Activated CD8-positive, alpha-beta memory T cell treated with anti-CD3 and anti-CD28 coated beads, Interleukin-2, amount 50 U/mL, for 48 hours (primary cell): ENCODE measurements at places on chromosomes 1 and 21.
A peak's percentile ranks its signal among the peaks of the same experiment; 100 is the strongest.

GRCh38 chr1:210751911-210752310 lies 382.0 kb downstream of the KCNH1 start:
- DNase-seq, result no peak

- peak; percentile 65 for DNase-seq
Observed at GRCh38 chr1:234962340-234962989, 166.2 kb downstream of the TOMM20 start.

DNA sequence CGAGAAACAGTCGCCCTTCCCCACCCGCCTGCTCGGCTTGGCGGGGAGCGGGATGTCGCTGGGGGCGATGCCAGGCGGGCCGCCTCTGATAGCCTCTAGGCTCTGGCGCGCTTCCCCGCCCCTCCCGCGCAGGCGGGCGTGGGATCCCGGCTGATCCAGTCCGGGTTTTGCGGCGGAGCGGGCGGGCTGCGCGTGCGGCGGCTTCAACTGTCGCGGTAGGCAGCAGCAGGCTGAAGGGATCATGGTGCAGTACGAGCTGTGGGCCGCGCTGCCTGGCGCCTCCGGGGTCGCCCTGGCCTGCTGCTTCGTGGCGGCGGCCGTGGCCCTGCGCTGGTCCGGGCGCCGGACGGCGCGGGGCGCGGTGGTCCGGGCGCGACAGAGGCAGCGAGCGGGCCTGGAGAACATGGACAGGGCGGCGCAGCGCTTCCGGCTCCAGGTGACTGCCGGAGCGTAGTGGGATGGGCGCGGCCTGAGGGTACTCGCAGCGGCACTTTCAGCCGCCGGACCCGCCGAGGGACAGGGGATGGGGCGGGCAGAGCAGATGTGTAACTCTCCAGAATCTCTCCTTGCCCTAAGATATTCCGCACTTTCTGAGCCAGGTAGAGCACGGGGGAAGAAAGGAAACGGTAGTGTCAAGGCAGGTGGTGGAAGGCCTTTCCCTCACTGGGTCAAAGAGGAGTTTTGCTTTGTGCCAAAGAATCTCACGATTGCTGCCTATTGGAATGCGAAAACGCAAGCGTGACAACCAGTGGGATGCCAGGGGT lies at the start of gene FAAH:
TSS of gene FAAH (plus strand) at position 210 of the 764 bp plus-strand sequence. CDS start at position 242, 32 bp downstream.
- DNase-seq, result peak; percentile 69

GRCh38 chr1:190000365-190000872 lies 477.2 kb downstream of the BRINP3 start:
- DNase-seq, result no peak

DNA sequence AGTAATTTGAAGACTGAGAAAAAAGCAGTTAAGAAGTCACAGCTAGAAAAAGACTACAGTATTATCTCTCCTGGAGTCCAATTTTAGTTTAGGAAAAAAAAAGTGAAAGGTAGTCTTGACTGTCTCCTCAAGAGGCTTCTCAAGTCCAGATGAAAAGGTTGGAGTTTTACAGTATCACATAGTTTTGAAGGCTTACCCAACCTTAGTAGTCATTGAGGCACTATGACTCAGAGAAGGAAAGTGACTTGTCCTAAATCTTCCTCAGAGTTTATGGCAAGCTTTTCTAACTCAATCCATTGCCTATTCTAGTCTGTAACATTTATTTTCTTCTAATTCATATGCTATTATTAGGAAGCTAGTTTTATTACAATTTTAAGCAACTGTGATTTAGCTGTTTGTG lies 174.9 kb downstream of the DPYD start:
- DNase-seq, result no peak

DNA sequence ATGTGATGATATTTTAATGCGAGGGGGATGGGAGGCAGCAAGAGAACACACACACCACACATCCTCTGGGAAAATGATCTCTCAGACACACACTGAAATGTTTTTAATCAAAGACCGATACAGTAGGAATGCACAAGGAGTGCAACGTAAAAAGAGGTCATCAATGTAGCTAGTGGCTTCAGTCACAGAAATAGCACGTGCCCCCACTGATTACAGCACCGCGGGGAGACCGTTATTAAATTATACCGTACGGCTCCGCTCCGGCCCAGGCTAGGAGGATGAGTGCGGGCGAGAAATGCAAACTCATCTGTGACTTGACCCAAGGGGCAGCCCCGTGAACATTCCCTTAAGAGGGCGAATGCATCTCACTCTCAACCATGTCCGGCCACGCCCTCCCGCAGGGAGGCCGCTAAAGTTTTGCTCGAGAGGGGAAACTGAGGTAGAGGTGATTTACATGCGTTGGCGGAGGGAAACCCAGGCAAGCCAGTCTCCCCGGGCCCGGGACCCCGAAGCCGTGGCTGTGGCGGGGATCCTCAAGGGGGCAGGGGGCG lies 552 bp downstream of the UBR4 start:
- DNase-seq, result no peak

GRCh38 chr1:43537423-43538142 lies 6.9 kb downstream of the PTPRF start:
- DNase-seq, result no peak

DNA sequence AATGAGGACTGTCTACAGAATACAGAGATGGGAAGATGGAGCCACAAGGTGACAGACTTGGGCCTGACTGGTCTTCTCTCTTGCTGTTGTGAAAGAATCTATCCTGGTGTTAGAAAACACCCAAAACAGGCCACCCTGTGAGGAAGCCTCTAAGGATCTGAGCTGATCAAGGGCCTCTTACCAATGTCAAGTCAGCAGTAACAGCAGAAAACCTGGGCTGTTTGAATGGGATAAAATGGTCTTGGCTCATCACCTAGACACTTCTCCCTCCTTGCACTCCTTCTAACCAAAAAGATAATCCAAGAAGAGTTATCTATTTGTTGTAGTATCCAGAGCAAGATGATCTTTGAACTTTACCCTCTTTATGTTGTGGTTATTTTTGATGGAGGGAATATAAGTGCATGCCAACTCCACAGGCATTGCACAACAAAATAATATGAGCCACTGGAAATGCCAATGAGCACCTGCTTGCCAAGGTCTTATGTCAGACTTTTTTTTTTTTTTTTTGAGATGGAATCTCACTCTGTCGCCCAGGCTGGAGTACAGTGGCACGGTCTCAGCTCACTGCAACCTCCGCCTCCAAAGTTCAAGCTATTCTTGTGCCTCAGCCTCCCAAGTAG lies 32.8 kb upstream of the ZNF281 start:
- no peak for DNase-seq

- no peak for DNase-seq
Observed at GRCh38 chr1:27555700-27556424, 48.1 kb downstream of the AHDC1 start.

- DNase-seq, result no peak
Observed at GRCh38 chr1:226185141-226186036, 1.2 kb downstream of the ACBD3 start.

DNA sequence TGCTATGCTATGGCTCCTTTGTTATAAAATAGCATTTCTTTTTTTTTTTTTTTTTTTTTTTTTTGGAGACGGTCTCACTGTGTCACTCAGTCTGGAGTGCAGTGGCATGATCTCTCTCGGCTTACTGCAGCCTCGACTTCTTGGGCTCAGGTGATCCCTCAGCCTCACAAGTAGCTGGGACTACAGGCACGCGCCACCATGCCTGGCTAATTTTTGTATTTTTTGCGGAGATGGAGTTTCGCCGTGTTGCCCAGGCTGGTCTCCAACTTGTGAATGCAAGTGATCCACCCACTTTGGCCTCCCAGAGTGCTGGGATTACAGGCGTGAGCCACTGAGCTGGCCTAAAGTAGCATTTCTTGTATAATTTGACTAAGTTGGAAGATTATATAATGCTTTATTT lies 10.8 kb downstream of the CAMTA1 start:
- no peak for DNase-seq

DNA sequence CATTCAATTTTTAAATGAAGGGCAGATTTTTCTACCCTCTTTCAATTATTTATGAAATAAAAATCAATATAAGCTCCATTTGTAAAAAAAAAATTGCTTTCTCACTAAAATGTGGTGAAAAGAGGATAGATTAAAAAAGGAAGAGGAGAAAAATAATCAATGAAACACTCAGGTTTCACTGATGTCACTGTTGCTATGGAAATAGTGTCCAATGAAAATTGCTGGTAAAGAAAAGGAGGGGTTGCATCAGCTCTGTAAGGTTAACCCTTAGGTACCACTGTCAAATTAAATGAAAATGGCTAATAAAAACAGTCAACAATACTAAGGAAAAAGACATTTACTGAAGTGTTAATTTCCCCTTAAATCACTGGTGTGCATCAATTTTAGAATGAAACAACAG lies 91.6 kb upstream of the TTC39A start:
- DNase-seq, result no peak

- DNase-seq, result no peak
Observed at GRCh38 chr1:207908107-207908734, 2.7 kb downstream of the CD34 start.

GRCh38 chr1:201561601-201562000 lies 22.7 kb downstream of the NAV1 start:
- DNase-seq, result peak; percentile 12

DNA sequence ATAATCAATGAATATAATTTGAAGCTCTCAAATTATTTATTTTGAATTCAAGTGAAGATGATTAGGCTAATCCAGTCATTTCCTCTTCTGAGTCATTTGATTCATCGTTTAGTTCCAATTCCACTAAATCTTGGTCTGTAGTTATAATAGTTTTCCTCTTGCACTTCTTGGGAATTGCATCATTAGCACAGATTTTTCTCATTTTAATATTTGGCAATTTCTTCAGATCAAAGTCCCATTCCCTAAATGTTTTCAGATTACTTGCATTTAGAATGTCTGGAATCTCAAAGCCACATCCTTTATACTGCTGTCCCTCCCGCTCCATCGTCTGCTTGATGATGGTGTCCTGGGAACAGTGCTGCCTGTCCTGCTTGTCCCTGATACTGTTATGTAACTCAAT lies 43.5 kb downstream of the MAST2 start:
- DNase-seq, result no peak

GRCh38 chr1:207964195-207964966 lies 53.5 kb upstream of the CD34 start:
- DNase-seq, result no peak

DNA sequence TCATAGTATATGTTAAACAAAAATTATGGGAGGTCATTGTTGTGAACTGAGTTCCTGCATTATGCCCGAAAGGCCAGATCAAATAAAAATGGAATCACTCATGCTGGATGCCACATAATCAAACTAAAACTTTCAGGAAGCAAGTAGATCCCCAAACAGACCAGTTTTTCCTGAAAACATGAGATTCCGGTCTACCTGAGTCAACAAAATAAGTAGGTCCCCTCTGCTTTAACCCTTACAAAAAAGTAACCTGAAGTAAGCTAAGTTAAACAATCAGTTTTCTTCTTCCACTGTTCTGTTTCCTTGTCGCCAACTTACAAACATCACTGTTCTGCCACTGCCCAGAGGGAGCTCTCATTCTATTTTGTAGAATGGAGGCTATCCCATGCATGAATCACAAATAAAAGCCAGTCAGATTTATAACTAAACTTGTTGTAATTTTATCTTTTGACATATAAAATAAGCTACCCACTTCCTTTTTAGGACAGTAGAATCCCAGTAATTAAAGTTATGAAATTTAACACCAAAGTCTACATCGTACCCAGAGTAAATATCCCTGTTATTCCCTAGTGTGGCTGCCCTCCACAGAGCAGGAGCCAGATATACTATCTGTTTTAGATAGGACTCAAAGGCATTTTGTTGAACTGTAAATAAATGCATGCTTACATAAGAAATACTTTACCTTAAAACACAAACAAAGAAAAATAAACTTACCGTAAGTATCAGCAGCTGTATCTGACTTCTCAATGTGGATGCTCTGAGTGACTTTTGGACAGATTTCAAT lies 149.4 kb downstream of the TIAM1 start:
- no peak for DNase-seq

- DNase-seq, result no peak
Observed at GRCh38 chr1:23452011-23452411, 27.5 kb upstream of the TCEA3 start.

DNA sequence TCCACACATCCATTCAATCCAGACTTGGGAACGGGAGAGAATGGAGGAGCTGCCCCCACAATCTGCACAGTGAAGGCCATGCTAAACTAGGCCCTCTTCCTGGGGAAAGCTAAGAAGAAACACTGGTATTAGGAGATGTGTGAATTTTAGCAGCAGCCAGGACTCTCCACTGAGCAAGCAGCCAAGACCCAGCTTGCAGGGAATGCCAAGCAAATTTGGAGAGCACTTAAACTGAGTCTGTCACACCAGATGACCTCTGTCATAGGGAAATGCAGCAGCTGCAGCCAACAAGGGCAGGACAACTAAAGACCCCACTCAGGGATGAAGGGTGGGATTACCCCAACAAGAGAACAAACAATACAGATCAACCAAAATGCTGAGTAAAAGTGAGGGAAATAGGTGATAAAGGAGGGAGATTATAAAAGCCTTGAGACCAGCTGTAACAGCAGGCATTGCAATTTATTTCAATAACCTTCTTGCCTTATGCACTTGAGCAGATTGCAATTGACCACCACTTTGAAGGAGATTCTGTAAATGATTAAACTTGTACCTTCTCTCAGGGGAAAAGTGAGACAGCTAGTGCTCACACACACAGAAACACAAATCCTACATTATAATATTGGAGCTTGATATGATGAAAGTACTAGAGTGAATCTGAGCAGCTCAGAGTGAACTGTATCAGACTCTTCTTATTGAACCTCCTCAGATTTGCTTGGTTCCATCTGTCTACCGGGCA lies 2.5 kb upstream of the CLCA1 start:
- DNase-seq, result no peak

DNA sequence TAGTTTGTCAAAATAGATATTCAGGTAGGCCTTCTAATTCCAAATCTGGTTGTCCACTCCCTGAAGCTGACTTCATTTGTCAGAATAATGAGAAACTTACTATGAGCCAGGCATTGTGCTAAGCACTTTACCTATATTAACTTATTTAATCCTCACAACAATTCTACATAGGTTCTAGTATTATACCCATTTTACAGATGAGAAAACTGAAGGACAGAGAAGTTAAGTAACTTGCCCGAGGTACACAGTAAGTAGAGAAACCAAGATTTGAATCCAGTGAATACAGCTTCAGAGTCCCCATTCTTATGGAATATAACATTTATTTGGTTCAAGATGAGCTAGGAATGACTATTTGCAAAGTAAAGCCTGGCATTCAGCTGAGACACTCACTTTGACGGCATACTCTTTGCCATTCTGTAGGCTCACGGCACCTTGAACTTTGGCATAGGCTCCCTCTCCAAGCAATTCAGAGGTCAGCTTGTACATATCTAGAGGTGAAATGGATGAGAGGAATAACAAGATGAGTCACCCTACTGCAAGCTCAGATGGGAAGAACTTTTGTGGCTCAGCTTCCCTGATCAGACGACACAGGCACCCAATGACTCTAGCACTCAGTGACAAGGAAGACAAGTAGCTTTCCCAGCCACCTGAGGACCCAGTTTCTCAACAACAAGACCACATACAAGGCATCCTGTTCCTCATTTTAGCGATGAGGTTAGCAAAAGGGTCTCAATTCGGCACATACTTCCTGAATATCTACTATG lies 23.7 kb downstream of the MKNK1 start:
- no peak for DNase-seq

DNA sequence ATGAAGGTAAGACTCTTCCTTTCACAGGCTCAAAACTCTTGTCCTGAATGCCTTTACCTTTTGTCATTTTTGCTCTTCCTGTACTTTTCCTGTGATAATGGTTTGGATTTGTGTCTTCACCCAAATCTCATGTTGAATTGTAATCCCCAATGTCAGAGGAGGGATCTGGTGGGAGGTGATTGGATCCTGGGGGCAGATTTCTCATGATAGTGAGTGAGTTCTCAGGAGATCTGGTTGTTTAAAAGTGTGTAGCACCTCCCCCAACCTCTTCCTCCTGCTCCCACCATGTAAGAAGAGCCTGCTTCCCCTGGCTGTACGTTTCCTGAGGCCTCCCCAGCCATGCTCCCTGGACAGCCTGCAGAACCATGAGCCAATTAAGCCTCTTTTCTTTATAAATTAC lies 75.5 kb downstream of the DDX20 start:
- no peak for DNase-seq
